ENCODE measurements at places on chromosomes 12 and 14.

GRCh38 chr12:46107591-46107990 is 117.2 kb upstream of the SCAF11 start:
- no peak for DNase-seq

GRCh38 chr14:55929136-55929535 is 189.1 kb upstream of the PELI2 start:
- no peak for DNase-seq

- DNase-seq: no peak
These were observed 11.1 kb upstream of the CLEC2A start for GRCh38 chr12:9943240-9943639.

GRCh38 chr12:54590978-54591591 is 2.6 kb upstream of the PPP1R1A start:
- no peak for DNase-seq

DNA sequence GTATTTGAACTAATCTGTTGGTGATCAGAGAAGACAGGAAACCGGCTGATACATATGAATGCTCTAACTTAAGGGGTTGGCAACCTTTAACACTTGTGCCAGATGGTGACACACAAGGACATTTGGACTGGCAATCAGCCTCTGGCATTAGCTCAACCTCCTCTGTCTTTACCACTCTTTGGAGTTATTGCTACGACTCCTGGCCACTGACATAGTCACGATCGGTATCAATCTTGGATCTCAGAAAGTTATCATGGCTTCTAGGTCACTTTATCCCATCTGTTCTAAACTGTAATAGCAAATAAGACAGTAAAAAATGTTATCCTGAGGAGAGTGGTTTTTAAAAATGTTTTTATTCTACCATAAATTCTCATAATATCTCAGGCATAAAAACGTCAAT is 575.2 kb upstream of the MDGA2 start:
- DNase-seq: no peak

DNA sequence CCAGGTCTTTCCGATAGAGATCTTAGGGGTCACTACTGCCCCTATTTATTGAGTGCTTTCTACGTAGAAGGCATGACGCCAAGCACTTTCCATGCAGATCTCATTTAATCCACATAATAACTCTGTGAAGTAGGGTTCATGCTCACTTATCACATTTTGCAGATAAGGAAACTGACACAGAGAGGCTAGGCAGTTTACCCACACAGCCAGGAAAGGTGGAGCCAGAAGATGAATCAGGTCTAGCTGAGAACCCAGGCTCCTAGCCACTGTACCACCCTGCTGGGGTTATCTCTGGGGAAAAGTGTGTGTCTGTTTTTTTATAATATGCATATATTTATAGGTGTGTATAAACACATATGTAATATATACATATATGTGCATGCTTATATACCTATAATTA is 83.6 kb downstream of the KSR2 start:
- no peak for DNase-seq

DNA sequence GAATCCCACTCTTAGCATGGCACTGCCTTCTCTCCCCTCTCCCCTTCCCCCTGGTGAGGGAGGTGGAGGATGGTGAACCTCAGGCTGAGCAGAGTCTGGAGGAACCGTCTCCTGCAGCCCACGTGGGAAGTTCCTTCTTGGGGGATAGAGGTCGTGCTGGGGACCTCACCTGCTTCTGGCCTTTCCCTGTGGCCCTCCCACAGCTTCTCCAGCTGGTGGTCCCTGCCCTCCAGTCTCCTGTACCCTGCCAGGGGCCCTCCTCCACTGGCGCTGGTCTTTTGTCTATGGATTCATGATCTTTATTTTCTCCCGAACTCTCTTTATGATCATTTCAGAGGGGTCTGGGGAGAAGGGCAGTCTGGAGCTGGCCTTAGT is 9.0 kb upstream of the MTA1 start:
- no peak for DNase-seq

- no peak for DNase-seq
These were observed 21.9 kb downstream of the HSPB8 start for GRCh38 chr12:119200601-119201000.

DNA sequence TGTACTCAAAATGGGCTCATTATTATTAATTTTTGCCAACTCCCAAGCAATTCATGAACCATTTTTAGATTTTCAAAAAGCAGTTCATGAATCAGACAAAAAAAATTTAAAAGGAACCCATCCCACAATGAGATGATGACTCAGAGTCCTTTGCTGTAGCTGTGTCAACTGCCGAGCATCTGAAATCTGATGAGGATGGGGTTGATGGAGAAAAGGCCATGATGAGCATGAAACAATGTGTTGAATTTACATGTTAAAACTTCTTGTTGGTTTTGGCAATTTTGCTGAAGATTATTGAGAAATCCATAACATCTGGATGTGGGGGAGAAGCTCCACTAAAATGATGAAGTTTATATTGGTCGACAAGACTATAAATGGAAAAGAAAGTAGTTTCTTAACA is 378.0 kb downstream of the FOXG1 start:
- no peak for DNase-seq

DNA sequence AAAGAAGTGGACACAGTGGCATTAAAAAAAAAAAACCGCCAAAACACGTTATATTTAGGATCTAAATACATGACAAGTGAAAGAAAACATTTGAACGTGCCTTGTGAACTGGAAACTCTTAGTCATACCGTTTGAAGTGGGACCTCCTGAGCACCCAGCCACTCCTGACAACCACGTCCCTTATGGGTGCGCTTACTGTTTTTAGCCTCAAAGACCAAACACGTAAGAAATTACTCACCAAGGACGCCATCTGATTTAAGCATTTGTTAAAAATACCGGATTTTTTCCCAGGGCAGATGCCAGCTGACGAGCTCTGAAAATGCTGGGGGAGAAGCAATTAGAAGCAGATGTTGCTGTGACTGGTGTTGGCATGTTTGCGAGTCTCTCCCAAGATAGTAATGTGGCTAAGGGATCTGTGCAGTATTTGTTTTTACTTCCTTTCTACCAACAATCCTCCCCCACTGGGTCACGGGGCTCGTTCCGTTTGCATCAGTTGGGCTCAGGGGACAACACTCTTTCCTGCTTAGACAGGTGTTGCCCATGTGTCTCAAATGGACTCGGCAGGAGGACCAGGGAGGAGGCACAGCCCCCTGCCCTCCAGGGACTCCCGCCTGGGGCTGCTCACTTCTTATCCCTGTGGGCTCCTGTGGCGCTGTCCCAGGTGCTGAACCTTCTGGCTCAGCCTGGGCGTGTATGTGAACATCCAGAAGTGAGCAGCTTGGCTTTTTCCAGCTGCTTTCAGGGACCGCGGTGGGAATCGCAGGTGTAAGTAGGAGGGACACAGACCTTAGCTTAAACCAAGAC is 101.0 kb downstream of the BEGAIN start:
- peak; percentile 87 for DNase-seq

DNA sequence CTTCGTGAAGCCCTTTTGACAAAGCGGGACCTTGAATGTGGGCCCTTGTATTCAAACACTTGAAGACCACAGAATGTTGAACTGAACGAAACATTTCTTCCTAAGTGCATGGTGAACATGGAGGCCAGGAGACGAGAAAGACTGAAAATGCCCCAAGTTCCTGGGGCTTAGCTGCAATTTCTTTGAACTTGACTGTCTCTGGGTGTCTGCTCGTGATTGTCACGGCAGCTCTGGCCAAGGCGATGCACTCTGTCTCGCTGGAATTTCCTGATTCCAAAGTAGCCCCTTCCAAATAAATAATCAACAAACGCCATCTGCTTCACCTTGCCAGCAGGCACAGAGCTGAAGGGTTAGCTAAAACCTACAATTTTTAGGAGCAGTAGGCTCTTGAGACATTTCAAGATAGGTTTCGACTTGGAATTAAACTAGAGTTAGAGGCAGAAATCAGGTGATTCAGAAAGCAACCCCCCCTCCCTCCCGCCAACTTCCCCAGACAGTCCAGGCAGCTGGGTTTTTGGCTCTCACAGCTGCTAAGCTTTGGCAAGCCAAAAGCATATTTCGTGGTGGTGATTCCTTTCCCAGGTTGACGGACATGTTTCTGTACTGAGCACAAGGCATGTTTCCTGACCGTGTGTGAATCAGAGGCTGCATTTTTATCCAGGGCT is 13.5 kb upstream of the IRF2BPL start:
- no peak for DNase-seq

DNA sequence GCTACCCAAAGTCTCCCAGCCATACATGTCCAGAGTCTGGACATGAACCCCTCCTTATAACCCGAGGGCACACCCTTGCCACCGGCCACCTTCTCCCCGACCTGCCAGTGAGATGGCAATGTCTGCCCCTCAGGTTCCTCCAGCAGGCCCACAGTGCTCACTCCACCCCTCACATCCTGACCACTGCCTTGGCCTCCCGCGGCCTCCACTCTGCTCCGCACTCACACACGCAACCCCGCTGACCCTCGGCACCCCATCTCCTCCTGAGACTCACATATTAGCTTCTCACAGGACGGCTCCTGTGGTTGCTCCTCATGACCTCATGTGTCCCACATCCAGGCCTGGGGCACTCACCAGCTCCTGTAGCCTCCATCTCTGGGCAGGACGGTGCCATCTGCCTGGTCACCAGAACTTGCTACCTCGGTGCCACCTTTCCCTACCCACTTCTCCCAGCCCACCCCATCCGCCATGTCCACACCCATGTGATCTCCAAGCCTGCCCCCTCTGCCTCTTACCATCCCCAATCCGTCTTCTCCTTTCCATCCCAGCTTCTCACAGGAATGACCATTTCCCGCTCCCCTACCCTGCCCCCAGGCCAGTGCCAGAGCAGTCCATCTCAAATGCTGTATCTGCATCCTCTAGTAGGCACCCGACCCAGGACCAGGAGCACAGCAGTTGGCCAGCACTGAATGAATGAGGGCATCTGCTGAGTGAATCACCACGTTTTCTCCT is 198.6 kb upstream of the DIO3 start:
- no peak for DNase-seq

DNA sequence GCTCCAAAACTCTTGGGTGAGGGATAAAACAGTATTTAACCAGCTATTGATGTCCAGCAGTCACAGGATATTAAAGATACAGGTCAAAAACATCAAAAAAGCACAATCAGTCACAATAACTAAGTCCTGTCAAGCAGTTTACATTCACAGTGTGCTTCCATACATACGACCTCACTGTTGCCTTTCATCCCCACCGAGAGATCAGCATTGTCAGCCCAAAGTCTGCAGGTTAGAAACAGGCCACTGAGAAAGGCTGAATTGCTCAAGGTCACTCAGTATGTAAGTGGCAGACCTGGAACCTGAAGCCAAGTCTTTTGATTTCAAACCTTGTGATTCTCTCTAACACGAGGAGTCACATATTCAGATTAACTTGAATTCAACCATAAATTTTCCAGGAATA is 124.9 kb downstream of the GXYLT1 start:
- no peak for DNase-seq

DNA sequence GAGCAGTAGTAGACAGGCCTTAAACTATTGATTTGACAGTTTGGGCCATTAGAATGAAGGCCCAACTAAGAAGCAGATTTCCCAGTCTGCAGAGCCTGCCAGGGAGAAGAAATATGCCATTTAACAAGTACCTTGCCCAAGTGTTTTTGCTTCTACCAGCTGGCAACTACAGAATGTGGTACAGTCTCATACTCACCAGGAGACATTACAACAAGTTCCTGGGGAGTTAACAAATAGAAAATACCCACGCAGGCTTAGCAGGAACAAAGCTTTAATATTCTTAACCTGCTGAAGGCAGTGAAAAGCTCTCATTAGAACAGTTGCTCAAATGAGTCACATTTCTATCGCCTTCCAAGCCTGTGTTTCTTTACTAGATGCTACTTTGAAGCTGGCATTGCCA is 241.0 kb downstream of the TMEM117 start:
- DNase-seq: no peak

DNA sequence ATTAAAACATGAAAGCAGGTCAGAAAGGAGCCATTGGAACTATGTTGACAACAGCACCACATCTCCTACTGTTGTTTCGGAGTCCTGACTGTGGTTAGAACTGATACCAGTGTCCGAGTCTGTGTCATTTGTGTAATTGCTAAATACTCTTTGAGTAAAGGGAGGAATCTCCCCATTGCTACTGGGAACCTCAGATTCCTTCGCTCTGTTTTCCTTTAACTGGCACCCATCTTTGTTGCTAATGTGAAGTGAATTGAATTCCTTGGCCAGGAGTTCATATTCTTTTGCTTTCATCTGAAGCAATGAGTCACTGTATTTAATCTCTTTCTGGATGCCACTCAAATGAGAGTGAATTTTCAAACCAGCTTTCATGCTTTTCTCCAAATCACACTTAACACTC is 31.5 kb downstream of the RASSF9 start:
- DNase-seq: no peak

GRCh38 chr14:56659964-56660551 is 80.5 kb downstream of the TMEM260 start:
- no peak for DNase-seq

GRCh38 chr12:54579696-54580333 is 8.6 kb downstream of the PPP1R1A start:
- DNase-seq: peak; percentile 96

DNA sequence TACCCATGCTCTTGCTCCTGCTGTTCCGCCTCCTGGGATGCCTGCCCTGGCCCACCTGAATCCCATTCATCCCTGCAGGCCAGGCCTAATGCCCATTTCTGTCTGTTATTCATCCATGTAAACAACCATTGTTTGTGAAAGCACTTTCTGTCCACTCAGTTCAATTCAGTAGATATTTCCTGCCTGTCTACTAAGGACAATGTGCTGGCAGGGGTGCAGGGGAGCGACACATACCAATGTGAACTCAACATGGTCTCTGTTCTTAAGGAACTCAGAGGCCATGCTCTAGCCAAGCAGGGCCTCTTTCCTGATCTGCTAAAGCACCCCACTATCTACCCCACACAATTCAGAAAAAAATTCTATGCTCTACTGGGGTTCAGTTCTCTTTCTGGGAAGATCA is 88.5 kb upstream of the ZFP36L1 start:
- DNase-seq: no peak

- peak; percentile 47 for DNase-seq
These were observed 60.0 kb upstream of the DIO3 start for GRCh38 chr14:101501341-101501740.

DNA sequence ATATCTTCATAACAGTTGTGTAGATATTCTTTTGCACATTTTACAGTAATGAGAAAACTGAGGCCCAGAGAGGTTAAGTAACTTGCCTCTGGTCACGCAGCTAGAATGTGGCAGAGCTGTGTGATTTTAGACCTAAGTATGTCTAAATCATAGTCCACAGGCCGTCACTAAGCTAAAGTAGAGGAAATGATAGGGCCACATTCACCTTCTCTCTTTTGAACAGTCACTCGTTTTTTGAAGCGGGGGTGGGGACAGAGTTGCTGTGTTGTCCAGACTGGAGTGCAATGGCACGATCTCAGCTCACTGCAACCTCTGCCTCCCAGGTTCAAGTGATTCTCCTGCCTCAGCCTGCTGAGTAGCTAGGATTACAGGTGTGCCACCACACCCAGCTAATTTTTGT is 68.5 kb downstream of the RASSF3 start:
- DNase-seq: no peak
